ENCODE measurements at places on chromosomes 13 and 19.

- no peak for DNase-seq
Measured at GRCh38 chr13:96033220-96034015, 19.8 kb downstream of the UGGT2 start.

DNA sequence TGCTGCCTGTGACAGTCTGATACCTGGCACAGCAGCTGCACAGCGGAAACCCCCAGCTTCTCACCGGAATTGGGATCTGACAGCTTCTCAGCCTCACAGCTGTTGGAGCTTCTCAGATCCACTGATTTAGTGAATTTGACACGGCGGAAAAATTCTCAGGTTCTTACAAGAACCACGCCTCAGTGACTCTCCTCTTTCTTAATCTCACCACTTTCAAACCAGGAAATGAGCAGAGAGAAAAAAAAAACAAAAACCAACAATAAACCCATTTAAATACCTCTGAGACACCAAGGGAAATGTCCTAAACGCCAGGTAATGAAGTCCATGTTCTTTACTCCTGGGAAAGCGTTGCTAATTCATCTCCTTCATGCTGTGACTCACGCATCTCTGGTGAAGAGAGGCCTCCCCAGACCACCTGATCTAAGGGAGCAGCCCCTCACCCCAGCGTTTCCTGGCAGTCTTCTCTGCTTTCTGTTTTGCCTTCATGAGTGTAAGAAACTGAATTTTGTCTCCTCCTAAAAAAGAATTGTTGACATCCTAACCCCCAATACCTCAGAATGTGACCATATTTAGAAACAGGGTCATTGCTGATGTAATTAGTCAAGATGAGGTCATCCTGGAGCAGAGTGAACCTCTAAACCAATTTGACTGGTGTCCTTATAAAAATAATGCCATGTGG is 15.9 kb upstream of the IZUMO2 start:
- no peak for DNase-seq

- DNase-seq: peak; percentile 13
Measured at GRCh38 chr13:48731957-48732569, 78.3 kb downstream of the CYSLTR2 start.

DNA sequence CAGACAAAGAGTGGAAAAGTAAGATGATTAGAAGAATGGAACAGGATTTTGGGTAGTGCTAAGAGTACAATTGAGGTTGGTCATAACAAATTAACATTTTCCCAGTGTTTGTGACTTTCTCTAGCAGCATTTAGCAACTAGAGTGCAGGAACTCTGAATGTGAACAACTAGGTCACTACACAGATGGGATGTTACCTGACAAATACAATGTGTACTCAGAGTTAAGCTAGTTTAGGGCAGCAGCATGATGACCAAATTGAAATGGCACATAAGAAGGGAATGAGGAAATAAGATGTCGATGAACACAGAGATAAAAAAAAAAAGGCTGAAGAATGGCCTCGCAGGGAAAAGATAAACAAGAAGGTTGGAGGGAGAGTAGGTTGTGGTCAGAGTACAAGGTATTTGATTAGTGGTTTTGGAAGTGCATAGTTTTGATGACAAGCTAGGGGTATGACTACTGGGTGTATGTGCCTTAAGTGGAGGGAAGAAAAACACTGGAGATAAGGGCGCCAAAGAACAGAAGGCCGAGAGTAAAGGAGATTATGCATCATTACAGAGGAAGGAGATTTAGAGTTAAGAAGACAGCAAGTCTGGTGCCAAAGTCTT is 381.1 kb downstream of the FGF14 start:
- no peak for DNase-seq

DNA sequence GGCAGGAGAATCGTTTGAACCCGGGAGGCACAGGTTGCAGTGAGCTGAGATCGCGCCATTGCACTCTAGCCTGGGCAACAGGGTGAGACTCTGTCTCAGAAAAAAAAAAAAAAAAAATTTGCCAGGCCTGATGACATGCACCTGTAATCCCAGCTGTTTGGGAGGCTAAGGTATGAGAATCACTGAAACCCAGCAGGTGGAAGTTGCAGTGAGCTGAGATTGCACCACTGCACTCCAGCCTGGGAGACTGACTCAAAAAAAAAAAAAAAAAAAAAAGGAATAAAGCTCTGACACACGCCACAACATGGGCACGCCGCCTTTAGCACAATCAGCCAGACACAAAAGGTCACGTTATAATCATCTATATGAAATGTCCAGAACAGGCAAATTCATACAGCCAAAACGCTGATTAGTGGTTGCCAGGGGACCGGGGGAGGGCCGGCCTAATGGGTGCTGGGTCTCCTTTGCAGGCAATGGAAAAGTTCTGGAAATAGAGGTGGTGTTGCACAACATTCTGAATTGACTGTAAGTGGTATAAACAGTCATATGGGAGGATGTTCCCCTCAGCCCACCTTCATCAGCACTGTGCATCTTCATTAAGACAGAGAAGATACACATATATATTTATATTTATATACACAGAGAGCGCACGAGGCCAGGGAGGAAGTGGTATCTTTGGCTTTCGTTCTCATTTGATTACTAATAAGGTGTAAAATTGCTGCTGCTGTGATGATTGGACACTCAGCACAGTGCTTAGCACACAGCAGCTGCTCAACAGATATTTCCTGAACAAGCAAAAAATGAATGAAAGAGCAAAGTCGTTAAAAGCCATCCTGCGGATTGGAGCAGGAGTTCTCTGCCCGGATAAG is 3.8 kb downstream of the HSPBP1 start:
- DNase-seq: no peak

DNA sequence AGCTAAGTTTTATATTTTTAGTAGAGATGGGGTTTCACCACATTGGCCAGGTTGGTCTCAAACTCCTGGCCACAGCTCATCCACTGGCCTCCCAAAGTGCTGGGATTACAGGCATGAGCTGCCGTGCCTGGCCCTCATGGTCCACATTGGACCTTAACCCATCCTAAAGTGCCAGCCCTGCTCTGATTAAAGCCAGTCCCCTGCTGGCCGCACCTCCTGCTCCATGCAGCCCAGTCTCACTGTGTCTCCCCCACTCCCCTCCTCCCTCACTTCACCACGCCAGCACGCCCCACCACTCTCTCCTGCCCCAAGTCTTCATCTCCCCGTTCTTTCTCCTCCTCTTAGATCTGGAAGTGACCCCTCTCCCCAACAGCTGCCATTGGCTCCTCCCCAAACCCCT is 16.7 kb upstream of the SDHAF1 start:
- no peak for DNase-seq

- peak; percentile 49 for DNase-seq
Measured at GRCh38 chr19:55579766-55580621, 654 bp downstream of the ZNF579 start.

DNA sequence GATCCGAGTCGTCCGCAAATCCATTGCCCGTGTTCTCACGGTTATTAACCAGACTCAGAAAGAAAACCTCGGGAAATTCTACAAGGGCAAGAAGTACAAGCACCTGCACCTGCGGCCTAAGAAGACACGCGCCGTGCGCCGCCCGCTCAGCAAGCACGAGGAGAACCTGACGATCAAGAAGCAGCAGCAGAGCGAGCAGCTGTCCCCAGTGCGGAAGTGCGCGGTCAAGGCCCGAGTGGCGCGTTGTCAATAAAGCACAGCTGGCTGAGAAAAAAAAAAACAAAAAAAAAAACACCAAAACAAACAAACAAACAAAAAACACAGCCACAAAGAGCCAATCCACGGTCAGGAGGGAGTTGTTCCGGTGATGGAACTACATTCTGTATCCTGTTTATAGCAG is 4.7 kb upstream of the GNA15 start:
- no peak for DNase-seq

GRCh38 chr13:113053376-113053775 is 52.2 kb upstream of the F7 start:
- no peak for DNase-seq

DNA sequence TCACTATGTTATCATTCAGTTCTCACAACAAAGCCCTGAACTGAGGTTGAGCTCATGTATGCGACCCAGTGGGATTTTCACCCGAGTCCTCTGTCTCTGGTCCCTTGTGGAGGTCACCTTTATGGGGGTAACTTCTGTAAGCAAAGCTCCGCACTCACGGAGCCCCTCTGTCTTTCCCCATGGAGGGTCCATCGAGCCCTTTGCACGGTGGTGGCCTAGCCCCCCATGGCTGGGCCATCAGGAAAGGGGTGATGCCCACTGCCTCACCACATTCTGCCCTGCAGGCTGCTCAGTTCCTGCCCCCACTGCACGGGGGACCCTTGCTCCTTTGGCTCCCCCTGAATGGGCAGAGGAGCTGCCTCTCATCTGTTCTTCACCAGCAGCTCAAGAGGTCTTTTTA is 39.6 kb downstream of the CHST8 start:
- no peak for DNase-seq

DNA sequence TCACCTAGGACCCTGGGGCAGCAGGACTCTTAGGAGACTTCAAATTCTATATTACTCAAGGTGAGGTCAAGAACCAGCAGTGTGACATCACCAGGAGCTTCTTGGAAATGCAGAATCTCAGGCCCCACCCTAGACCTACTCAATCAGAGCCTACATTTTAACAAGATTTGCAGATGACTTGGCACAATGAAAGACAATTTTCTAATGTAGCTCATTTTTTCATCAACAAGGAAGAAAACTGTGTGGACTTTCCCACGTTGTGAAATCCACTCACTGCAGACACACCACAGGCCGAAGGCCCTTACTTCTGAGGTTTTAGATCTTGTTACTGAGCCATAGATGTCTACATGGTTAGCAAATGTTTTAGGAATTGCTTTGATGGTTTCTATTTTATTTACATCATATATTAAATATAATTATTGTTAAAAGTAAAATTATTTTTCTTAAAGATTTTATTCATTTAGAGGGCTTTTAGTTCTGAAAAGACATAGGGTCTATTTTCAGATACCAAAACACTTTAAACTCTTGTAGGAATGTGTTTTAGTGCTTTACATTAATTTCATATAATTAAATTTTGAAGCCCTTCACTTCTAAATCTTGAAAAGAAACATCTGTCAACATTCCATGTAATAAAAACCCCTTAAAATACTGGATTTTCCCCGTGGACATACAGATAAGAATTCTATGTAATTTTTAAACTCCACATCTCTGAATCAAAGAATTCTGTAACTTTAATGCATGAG is 18.5 kb upstream of the STARD13 start:
- DNase-seq: no peak

DNA sequence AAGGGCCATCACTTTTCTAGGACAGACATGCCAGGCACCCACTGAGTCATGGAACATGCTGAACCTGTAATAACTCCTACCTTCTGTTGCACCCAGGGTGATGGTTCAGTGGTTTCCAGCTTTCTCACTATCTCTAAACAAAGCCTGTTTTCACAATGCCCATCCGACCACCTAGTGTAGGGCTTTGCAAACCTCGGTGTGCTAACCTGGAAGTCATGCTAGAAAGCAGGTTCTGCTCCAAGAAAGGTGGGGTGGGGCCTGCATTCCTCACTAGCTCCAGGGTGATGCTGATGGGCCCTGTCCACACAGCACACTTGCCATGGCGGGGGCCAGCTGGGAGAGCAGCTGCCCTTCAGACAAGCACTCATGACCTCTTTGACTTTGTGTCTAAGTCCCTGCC is 43.4 kb downstream of the COL4A2 start:
- no peak for DNase-seq
